ENCODE measurements at places on chromosomes 12 and 14.

- DNase-seq = no peak
These were observed 43.0 kb downstream of the PPP4R4 start for GRCh38 chr14:94217116-94217515.

DNA sequence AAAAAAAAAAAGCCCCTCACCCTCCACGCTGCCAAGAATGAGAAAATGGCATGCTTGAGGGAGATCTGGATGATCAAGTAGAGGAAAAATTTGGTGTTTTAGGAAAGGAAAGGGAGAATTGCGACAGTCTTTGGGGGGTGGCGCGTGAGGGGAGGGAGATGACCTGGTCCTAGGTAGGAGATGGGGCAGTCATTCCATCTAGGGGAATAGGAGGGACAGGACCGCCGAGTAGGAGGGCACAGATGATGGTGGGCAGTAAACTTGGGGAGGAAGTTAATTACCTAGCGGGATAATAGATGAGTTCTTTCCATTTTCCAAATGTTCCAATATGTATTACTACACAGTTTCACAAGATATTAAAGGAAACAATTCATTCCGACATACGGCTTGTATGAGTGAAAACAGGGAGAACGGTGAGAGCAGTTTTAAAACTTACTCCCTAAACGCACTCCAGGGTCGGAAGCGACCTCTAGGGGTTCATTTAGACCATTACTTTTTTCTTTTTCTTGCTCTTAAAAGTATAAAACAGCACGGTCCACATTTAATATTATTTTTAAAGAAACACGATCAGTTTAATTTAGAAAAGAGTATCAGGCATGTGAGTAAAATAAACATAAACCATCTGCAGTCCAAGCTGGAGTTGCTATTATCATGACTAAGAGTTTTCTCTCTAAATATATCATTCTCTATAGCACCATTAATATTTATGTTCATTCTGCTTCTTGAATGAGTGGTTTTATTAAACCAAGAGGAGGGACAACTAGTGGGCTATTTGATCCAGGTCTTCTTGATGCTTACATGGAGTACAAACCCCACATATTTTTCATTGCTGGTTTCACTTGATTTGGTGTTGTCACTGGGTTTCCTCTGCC lies 3.0 kb upstream of the FNTB start:
- no peak for DNase-seq

GRCh38 chr14:99727096-99727870 lies 43.2 kb downstream of the CYP46A1 start:
- DNase-seq = no peak

- no peak for DNase-seq
These were observed 25.5 kb upstream of the CCDC91 start for GRCh38 chr12:28164644-28165275.

DNA sequence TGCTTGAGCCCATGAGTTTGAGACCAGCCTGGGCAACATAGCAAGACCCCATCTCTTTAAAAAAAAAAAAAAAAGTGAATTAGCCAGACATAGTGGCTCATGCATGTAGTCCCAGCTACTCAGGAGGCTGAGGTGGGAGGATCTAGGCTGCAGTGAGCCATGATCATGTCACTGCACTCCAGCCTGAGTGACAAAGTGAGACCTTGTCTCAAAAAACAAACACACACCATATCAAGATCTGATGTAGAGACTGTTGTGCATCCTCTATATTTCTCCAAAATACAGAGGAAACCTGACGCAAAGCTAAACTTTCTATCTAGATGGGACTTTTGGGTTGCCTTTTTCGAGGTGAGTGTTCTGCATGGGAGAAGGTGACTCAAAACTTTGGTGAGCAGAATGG lies 77.4 kb upstream of the SLC8A3 start:
- DNase-seq = no peak

DNA sequence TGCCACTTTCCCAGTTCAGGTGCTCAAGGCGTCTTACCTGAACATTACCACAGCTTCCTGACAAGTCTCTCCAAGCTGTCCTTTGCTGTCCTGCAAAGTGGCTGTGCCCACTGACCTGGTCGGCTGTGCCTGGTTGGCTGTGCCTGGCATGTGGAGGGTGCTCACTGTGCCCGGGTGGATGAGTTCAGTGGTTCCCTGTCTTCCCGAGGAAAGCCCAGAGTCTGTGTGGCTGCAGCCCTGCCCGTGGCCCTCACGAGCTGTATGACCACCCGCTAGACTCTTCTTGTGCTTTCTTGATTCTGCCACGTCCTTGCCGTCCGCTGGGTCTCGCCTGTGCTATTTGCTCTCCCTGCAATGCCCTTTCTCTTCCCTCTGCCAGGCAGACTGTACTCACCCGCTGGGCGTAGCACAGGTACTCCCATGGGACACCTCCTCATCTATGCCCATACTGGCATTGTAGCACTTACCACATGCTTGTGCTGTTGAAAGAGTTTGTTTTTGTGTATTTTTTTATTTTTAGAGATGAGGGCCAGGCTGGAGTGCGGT lies 95.9 kb downstream of the TSPAN9 start:
- no peak for DNase-seq

- DNase-seq = no peak
These were observed 45.2 kb downstream of the MAP1LC3B2 start for GRCh38 chr12:116604178-116604895.

DNA sequence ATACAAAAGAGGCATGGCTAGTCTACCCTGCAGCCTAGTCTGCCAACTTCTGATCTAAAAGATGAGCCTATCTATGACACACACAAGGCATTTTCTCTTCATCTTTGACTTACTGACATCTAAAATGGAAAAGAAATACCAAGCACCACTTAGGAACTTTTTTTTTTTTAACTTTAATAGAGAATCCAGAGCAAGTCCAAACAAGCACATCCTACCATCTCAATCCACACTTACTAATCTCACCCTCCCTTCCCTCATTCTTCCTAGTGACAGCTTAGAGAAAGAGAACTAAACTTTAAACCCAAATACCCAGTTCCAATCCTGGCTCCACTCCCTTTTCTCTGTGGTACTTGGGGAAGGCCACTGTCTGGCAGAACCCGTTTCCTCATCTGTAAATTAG lies 31.8 kb downstream of the BDKRB1 start:
- DNase-seq = no peak

DNA sequence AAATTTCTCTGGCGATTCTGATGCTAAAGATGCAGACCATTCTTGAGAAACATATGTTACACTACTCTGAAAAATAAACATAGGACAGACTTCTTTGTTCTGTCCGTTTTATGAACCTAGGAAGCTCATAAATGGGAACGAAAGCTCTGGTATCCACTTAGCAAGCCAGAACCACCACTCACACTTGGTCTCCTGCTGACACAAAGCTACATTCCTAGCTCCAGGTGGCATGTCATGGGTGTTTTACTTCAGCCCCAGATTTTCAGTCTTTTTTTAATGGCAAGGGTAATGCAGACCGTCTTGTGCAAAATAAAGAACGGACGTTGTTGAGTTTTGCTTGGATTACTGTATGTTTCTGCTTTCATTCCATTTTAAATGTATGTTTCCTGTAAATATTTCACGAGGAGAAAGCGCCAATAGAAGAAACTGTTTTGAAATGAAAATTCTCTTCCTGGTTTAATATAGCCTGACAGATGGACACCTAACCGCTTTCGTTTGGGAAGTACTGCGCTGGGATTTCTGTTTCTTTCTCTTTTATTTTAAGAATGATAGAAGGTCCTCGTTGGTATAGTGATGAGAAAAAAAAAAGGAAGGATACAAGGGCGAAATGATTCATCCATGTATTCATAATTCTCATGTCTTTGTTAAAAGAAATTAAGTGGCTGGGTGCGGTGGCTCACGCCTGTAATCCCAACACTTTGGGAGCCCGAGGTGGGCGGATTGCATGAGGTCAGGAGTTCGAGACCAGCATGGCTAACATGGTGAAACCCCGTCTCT lies 871 bp upstream of the COQ5 start:
- DNase-seq = no peak

GRCh38 chr12:18706798-18707197 lies 31.0 kb downstream of the PLCZ1 start:
- no peak for DNase-seq

- DNase-seq = no peak
These were observed 2.4 kb upstream of the MEG3 start for GRCh38 chr14:100823413-100824080.

DNA sequence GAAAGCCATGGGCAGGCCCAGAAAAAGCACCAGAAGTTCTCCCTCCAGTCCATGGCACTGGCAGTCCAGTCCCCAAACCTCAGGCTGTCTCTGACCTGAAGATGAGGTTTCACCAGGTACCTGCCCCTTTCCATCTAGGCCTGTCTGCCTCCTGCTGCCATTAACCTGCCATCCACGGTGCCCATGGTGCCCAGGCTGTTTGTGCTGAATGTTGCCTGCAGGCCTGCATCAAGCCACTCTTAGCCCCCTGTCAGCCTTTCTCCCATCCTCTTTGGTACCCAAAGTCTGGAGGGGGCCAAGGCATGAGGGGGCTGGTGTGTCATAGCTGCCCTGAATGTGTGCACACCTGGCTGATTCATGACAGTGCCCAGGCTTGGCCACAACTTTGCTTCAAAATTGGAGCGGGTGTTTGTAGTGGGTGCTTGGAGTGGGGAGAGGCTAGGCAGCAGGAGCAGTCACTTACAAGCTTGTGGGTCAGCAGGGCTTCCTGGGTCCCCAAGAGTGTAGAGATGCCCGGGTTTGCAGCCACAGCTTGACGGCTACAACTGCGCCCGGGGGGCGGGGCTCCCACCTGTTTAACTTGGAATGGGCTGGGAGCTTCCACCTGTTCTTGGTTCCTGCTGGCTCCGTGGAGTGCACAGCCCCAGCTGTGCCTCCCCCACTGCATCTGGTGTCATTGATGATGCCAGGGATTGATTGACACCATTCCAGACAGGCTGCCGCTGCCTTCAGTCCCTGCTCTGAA lies 88.5 kb downstream of the GPHN start:
- DNase-seq = no peak

DNA sequence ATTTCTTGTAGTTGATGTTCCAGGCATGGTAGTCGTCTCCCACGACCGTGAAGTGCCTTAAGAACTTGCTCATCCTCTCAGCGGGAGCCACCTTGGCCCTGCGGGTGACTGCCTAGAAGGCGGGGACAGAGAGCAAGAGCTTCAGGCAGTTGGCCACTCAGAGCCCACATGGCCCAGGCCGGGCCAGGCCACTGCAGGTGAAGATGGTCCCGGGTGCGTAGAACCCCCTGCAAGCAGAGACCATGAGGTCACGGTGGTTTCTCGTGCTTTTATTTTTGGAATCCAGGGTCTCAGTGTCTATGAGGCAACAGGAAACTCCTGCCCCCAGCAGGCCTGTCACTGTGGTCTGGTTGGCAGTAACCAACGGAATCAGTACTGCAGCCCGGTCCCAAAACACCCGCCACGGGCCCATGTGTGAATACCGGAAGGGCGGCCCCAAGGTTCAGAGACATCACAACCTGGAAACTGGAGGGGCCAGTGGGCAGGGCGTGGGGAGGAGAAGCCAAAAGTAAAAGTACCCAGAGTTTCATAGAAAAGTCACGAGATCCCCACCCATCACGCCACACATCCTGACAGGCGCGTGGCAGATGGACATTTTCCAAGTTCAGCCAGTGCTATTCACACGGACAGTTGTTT lies 27.5 kb downstream of the HVCN1 start:
- DNase-seq = no peak

- DNase-seq = no peak
These were observed 41.3 kb downstream of the VRK1 start for GRCh38 chr14:96838449-96838848.

All from D721Med (cell line).